ENCODE measurements at places on chromosomes 2 and 18.

GRCh38 chr2:164205347-164205746 lies 415.9 kb downstream of the GRB14 start:
- DNase-seq = no peak

DNA sequence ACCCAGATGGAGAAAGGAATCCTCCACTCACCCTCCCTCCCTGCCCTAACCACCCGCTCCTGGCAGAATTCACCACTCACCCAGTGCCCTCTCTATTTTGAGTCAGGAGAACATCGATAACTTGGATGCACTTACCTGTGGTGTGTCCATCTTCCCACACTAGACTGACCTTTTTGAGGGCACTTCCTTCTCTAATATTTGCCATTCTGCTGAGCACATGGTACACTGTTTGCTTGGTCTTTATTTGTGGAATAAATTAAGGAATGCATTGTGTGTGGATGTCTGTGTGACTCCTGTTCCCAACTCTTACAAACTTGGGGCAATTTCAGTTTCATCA lies 133.7 kb downstream of the ACKR3 start:
- DNase-seq = no peak

- no peak for DNase-seq
Measured at GRCh38 chr2:105553538-105554196, 154.8 kb upstream of the FHL2 start.

- no peak for DNase-seq
Measured at GRCh38 chr2:102085238-102085637, 57.3 kb upstream of the IL1R1 start.

DNA sequence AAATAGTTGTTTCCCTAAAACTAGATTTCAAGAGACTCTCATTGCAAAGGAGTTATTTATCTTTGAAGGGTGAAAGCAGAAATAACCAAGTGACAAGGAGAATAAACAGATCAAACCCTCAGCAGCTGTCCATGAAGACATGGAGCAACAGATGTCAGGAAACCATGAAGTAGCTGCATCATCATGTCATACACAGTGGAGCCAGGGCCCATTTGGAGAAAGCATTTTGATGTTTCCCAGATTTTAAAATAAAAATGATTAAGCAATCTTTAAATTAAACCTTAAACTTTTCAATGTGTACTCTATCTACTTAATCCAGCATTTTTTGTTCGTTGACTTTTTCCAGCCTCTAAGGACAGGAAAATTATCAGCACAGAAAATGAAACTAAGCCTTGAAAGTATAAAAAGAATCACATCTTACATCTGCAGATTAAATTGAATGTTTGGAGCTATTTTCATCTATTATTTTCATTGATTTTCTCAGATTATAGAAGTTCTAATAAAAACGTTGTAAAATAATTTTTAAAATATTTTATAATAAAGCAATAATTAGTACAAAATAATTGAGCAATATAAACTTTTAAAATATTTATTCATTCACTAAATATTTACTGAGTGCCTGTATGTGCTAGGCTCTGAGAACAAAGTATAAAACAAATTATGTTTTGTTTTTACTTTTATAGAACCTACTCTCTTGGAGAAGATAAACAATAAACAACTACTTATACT lies 860.1 kb downstream of the BCL11A start:
- DNase-seq = no peak

DNA sequence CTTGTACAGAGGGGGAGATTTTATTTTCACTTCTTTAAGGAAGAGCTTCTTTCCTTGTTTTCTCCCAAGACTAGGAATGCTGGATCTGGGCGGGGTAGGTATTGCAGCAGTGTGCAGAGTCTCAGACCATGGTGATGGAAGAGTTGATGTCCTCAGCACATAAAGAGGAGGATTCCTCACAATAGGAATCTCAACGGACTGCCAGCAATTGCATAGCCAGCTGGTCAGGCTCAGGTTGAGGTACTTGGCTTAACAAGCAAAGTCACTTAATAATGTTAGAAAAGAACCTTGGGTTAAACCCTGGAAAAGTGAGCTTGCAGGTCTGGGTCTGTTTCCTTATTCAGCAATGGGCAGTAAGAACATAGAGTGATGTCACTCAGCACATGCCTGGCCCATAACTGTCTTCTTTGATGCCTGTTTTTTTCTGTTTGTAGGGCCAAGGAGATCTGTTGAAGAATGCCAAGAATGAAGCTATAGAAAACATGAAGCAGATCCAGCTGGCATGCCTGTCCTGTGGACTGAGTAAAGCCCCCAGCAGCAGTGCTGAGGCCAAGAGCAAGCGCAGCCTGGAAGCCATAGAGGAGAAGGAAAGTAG lies 342.1 kb downstream of the PLCL1 start:
- DNase-seq = no peak

- DNase-seq = no peak
Measured at GRCh38 chr18:47619771-47620448, 310.5 kb downstream of the SMAD2 start.

DNA sequence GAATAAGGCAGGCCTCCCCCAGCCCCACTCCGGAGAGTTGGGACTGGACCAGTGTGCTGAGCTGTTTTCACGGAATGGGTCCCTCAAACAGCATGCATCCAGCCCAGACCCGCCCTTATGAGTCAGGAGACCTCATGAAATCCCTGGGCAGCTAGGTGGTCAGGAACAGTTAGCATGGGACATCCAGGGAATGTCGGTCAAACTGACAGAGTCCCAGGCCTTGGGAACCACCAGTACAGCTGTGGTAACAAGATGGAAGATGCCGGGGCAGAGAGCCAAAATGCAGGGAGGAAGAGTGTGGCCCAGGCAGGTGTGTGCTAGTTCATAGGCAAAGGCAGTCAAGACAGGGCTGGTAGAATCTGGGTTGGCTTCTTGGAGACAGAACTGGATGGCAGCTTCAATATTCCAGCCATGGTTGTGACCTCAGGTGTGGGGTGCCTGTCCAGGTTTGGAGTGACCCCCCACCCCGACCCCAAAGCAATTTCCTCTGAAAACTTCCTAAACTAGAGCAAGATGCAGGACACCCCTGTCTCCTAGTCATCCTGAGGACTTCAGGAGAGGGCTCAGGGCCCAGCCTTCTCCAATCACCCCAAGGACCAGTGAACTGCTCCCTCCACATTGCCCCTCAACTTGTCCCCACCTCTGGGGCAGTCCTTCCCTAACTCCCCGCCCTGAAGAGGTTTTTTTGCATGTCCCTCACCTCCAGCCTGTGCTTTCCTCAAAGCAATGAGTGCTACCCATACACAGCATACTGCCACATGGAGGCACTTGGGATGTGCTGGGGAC lies 46.5 kb downstream of the KCNIP3 start:
- no peak for DNase-seq

DNA sequence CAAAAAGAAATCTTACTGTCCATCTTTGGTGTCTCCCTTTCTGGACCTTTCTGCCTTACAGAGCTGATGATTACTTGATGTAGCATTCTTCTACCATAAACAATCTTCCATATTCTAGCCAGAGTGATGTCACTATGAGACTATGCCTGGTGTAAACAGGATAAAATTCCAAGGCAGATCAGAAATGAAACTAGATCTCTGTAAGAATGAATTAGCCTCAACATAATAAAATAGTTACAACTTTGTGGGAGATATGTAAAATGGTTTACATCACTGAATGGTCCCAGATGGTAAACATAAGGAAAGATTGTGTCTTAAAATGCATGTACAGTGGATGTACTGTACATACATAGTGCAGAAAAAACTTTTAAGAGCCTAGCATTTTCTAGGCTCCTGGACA lies 112.3 kb upstream of the ZNF521 start:
- no peak for DNase-seq

DNA sequence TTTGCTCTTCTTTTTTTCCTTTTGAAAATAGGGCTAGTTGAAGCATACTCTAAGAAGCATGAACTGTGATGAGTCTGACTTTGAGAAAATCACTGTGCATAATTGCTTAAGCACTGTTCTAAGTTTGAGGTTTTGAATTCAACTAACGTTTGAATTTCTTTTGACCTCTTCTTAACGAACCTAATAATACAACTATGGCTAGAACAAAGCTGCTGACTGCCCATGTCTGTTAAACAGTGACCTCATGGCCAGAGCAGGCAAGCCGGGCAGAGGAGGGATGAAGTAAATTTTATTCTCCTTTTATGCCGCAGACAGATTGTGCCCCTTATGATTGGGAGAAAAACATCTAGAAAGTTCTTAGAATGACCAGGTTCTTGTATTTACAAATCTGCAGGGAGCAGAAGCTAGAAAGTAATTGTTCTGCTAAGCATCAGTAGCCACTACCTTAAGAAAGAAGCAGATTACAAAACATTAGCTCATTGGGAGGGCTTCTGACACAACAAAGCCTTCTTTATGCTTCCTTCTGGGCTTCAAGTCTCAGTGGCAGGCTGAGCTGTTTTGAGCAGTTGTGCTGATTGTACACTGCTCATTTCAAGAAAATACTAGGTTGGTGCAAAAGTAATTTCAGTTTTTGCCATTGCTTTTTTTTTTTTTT lies 97.8 kb upstream of the RASGRP3 start:
- no peak for DNase-seq

- DNase-seq = no peak
Measured at GRCh38 chr2:79620679-79621078, 107.8 kb downstream of the CTNNA2 start.

DNA sequence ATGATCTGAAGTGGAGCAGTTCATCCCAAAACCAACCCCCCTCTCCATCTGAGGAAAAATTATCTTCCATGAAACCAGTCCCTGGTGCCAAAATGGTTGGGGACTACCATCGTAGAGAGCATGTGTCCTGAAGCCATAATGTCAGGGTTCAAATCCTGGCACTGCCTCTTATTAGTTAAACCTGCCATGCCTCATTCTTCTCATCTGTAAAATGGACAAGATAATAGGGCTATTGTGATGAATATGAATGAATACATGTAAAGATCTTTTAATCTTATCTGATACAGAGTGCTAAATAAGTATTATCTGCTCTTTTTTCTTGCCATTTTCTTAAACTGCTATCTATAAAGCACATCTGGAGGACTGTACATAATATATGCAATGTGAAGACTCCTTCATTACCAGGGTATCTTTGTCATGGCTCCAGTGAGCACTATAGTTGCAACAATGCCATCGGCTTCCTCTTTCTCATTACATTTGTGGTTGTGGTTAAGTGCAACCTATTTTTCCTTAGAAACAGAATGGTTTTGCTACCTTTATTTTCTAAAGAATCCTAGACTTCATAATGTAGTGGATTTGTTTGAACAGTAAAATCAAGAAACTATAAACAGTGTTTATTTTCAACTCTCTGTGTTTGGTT lies 27.0 kb downstream of the MFSD6 start:
- DNase-seq = no peak

DNA sequence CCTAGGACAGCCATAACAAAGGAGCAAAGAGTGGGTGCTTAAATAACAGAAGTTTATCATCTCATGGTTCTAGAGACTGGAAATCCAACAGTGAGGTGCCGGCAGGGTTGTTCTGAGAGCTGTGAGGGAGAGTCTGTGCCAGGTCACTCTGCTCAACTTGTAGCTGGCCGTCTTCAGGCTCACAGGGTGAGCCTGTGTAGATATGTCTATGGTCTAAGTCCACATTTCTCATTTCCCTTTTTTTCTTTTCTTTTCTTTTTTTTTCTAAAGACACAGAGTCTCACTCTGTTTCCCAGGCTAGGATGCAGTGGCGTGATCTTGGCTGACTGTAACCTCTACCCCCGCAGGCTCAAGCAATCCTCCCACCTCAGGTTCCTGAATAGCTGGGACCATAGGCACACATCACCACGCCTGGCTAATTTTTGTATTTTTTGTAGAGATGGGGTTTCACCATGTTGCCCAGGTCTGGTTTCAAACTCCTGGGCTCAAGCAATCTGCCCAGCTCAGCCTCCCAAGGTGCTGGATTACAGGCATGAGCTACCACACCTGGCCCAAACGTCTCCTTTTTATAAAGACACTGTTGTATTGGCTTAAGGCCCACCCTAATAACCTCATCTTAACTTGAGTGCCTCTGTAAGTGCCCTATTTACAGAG lies 142.2 kb downstream of the SP3 start:
- DNase-seq = no peak

GRCh38 chr18:61898640-61899101 lies 5.9 kb upstream of the RNF152 start:
- no peak for DNase-seq

DNA sequence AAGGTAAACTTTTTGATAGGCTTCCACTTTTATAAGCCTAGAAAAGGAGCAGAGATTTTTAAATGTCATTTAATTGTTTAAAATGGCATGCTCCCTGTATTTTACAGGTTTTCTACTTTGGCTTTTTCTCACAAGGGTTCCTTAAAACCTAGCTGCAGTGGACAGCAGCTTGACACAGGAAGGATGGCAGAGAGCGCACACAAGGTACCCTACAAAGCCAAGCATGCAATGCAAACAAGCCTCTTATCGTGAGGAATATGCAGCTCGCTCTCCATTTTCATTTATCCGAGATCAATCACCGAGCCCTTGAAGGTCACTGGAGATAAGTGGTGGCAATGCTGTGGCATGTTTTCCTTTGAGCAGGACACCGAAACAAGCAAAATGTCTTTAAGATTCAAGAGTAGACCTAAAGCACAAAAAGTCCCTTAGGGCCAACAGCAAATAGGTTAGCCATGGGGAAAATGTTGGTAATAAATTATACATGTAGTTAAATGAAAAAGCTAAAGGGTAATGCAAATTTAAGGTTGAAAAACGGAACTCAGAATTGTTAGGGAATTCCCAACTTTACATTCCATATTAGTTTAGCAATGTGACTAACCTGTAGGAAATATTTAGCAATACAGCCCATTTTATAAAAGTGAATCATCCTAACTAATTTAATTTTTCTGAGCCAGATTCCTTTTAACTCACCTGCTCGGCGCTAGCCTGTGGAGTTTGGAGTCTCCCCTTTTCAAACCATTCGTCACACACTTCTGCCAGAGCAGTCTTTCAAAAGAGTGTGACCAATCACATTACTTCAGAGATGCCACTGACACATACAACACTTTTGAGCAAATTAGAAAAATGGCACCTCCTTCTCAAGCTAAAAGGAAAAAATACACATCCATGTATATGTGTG lies 337.9 kb upstream of the PKDCC start:
- DNase-seq = no peak

DNA sequence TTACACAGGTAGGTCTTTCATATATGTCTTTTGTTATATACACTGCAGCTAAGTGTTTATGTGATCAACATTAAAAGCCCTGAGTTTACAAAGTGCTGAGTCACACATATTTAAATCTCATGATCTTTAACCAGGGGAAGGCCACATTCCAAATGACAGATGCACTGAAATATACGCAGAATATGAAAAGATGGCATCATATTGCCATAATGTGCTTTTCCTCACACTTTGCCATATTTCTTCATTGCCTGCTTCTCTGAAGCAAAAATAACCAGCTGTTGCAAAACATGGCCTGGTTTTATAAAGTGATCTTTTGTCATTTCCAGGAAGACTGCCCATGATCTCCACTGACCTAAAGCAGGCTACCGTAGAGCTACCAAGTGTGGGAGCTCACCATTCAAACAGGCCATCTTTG lies 93.5 kb upstream of the MAPRE2 start:
- DNase-seq = no peak

DNA sequence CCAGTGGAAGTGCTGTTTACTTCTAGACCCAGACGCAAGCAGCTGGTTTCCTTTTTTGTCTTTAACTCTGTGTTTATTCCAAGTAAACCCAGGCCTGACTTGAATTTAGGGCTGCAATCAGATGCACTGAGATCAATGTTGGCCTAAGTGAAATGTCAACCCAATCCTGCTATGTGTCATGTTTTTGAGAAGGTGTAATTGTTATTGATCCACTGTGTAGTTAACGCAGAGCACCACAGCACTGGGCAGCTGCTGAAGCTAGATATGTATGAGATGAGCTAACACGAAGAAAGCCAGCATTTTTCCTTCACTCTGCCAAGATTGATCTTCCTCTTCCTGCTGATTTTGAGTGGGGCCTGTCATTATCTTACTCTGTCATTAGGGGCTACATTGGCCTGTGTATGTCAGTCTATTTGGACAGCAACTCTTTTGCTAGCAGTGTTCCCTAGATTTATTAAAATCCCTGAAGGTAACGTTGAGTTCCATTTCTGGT lies 18.9 kb upstream of the DLX1 start:
- DNase-seq = no peak

Data from stimulated activated CD4-positive, alpha-beta T cell treated with anti-CD3 and anti-CD28 coated beads, Interleukin-4, amount 100 ng/mL, for 24 hours (primary cell).